ENCODE measurements at places on chromosomes 4 and X. TPM values are rescaled to one million over a fixed set of nuclear protein-coding genes. Genes with fewer than 3 reads are reported as not detected.
A peak's percentile ranks its signal among the peaks of the same experiment; 100 is the strongest.

DNA sequence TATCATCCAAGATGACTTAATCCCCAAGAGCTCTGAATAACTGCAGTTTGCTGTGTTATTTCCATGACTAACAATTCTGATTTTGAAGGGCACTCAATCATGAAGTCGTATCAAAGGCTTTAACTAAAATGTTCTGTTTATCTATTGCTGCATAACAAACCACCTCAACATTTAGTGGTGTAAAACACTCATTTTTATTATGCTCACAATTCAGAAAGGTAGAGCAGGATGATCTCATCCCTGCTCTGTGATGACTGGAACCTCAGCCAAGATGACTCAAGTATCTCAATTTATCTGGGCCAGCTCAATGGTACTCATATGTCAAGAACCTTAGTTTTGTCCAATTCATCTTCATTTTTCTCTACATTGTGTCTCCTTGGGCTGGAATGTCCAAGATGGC lies 451.1 kb downstream of the PPARGC1A start:
- no peak for DNase-seq

NKX3-2 gene
- total RNA-seq, result 0.12 TPM

PAGE2 gene
- total RNA-seq, result not detected

POU3F4 gene
- not detected for total RNA-seq

TREX2 gene
- total RNA-seq, result 1.1 TPM

- DNase-seq, result no peak
Observed at GRCh38 chr4:2417765-2418649, at the start of gene ZFYVE28. Gene ZFYVE28 (minus strand): TSS chr4:2418645. CDS start chr4:2418323, 322 bp downstream.

SSX1 gene
- not detected for total RNA-seq

- DNase-seq, result no peak
Observed at GRCh38 chrX:152638443-152638904, 779 bp downstream of the GABRQ start.

IGFBP7 gene
- 4.3 TPM for total RNA-seq

DNA sequence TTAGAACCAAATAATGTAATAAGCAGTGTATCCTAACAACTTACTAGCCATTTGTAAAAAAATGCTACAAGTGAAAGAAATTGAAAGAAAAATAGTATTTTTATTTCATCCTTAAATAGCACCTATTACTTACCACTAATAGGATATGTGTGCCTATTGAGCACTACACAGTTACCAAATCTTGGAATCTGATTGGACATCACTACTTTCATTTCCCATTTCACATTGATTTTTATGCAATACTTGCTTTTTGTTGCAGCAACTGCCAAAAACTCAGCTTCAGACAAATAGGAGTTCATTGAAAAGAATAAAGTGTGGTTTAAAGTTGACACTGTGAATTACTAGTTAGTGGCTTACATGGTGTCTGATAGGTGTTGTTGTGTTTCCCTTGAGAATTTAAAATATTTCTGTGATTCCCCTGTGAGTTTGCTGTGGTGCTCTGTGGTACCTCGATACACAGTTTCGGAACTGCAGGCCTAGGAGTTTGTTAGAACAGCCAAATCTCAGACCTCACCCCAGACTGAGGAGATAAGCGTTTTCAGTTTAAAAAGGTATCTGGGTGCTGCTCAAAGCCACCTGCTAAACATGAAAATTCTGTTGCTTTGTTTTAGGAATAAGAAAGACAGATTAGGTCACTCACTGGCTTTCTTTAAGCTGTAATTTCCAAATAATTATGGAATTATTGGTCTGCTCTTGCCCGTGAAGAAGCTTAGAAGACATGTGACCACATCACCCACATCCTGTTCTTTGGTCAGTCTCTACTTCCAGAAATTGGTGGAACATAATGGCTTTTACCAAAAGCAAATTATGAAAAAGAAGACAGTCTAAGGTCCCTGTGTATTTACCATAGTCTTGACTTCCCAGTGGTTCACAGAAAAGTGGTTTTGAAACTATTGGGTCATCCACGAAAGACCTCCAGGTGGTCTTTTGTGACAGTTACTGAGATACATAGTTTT lies 97.8 kb downstream of the SYTL5 start:
- DNase-seq, result no peak

- no peak for DNase-seq
Observed at GRCh38 chr4:41428601-41429279, 109.2 kb upstream of the LIMCH1 start.

HOPX gene
- 224 TPM for total RNA-seq

GRCh38 chrX:13816643-13817627 lies at the start of gene GPM6B:
Gene GPM6B (minus strand): TSS chrX:13817093. CDS start chrX:13816904, 189 bp downstream.
- DNase-seq, result no peak

DNA sequence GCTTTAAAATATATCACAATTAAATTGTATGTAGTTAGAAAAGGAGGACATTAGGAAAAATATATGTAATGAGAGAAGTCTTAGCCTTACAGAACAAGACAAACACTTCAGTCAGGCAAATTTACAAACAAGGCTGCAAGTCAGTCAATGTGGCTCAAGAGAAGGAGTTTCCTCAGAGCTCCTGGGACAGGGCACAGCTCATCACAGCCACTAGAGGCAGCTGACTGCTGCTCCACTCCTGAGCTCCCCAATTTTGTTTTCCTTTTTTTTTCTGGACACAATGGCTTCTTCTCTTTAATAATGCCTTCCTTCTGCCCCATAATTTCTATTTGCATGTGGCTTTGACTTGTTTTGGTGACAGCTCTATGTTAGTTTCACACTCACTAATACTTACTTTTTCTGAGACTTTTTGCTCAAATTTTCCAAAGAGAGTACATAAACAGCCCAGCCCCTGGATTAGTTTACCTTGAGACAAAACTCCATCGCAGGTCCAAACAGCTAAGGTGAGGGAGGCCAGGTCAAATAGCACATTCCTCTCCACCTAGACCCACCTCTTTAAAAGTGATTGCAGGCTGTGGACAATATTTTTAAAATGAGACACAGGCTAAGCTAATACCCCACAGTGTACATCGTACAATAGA lies 850.4 kb upstream of the FRG1 start:
- peak; percentile 18 for DNase-seq

GRCh38 chr4:168656055-168656660 lies 159.3 kb downstream of the PALLD start:
- DNase-seq, result no peak

XAGE1B gene
- total RNA-seq, result not detected

DNA sequence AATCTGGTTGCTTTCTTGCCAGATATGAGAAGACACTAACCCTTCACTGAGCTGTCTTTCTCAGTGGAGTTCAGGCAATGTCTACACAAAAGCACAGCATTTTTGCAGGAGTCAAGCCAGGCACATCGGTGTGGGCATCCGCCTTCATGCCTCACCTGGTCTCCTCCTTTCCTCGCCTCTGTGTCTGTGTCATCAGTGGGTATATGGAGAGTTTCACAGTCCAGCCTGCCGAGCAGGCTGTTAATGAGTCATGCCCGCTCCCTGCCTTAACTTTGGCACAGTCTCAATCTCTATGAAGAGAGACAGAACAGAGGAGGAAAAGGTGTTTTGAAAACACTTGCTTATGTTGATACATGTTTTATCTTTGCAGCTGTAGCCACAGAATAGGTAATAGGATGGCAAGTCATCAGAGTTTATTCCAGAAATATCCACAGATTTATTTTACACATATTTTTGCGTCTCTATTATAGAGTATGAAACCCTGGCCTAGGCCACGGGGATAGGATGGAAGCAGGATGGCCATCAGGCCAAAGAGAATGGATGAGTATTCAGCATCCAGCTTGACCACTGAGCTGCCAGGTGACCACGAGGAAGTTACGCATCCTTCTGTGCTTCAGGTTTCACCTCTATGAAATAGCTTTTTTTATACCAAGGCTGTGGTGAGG lies 32.8 kb upstream of the MAML3 start:
- DNase-seq, result no peak

DNA sequence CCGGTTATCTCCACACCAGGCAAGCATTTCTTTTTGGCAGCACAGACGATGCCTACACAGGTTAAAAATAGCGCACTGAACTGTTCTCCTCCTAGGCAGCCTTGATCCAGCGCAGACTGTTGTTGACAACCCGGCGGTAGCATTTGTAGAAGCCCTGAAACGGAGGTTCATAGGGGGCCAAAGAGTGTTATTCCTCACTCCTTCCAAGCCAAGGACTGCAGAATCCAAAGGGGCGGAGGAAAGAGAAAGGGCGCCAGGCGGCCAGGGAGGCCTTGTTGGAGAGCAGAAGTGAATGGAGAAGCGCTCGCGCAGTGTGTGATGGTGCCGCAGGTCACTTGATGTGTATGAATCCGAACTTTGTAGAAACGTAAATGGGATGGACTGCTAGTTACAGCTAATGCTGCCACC lies 82.7 kb downstream of the TENM3 start:
- no peak for DNase-seq

GPR173 gene
- total RNA-seq, result 1.2 TPM

MTNR1A gene
- not detected for total RNA-seq

- DNase-seq, result no peak
Observed at GRCh38 chr4:28557755-28558154, 1697.1 kb downstream of the STIM2 start.

DNA sequence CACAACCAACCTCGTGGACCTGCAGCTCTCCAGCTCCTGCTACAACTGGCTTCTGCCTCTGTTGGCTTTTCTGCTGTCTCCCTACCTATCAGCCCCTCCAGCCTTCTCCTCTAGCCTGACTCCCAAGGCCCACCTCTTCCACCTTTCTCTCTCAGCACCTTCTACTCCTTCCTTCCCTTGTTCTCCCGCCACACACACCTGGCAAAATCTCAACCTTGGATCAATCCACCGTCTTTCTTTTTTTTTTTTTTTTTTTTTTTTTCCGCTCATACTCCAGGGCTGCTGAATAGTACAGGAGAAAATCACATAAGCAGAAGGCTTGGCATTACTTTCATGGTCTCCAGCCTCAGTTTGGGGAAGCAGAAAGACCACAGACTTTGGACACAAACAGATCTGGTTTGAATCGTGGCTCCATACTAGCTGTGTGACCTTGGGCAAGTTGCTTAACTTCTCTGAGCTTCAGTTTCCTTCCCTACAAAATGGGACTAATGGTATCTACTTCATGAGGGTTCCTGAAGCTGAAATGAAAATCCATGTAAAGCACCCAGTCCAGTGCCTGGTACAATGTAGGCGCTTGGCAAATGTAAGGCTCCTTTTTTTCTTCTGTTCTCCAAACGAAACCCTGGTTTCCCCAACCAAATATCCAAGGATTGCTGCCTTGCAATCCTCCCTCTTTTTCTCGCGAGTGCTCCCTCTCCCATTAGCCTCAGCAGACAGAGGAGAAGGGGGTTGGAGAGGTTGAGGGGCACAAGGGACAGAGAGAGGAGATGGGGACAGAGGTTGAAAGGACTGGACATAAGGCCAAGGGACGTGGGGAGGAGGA lies 1.7 kb downstream of the FGD1 start:
- no peak for DNase-seq

GRCh38 chr4:153933915-153934687 lies 145.2 kb upstream of the SFRP2 start:
- no peak for DNase-seq

ZFP42 gene
- total RNA-seq, result not detected

- no peak for DNase-seq
Observed at GRCh38 chr4:64893205-64893604, 484.0 kb upstream of the TECRL start.

DNA sequence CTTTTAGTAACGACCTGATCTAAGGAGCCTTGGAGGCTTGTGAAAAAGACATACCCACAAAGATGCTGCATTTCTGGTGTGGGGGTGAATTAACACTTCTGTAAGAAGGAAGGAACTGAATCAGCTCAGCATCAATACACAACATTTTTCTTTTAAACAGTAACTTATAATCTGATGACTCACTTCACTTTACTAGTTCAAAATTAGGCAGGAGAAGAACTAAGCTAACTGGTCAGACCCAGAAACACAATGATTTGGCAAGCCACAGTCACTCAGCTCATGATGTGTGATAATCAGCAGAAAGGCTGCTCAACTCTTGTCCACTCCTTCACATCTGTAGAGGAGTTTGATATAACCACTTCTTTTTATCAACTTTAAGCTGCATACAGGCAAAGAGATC lies 4.6 kb downstream of the MMAA start:
- no peak for DNase-seq

- peak; percentile 60 for DNase-seq
Observed at GRCh38 chr4:36351082-36351666, 69.8 kb downstream of the DTHD1 start.

GABRQ gene
- total RNA-seq, result 0.06 TPM

DNA sequence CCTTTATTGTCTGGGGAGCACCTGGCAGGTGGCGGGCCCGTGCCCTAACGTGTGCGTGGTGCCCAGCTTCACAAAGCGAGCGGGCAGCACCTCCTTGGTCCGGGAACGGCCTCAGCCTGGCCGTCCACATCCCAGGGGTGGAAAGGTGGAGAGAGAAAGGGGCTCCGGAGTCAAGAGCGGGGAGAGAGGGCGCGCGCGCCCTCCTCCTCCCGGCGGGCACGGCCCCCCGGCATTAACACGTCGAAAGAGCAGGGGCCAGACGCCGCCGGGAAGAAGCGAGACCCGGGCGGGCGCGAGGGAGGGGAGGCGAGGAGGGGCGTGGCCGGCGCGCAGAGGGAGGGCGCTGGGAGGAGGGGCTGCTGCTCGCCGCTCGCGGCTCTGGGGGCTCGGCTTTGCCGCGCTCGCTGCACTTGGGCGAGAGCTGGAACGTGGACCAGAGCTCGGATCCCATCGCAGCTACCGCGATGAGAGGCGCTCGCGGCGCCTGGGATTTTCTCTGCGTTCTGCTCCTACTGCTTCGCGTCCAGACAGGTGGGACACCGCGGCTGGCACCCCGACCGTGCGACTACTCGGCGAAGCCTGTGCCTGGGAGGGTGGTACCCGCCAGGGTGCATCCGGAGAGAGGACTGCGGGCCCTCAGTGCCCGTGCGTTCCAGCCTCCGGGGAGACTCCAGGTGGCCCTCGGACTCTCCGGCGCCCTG lies at the start of gene KIT:
Gene KIT (plus strand): TSS at position 407 of the 701 bp plus-strand sequence. CDS start 58 bp downstream, at position 465.
- DNase-seq, result no peak

SPACA5 gene
- total RNA-seq, result not detected

ARHGAP36 gene
- total RNA-seq, result not detected

TENM3 gene
- total RNA-seq, result 13.8 TPM

DNA sequence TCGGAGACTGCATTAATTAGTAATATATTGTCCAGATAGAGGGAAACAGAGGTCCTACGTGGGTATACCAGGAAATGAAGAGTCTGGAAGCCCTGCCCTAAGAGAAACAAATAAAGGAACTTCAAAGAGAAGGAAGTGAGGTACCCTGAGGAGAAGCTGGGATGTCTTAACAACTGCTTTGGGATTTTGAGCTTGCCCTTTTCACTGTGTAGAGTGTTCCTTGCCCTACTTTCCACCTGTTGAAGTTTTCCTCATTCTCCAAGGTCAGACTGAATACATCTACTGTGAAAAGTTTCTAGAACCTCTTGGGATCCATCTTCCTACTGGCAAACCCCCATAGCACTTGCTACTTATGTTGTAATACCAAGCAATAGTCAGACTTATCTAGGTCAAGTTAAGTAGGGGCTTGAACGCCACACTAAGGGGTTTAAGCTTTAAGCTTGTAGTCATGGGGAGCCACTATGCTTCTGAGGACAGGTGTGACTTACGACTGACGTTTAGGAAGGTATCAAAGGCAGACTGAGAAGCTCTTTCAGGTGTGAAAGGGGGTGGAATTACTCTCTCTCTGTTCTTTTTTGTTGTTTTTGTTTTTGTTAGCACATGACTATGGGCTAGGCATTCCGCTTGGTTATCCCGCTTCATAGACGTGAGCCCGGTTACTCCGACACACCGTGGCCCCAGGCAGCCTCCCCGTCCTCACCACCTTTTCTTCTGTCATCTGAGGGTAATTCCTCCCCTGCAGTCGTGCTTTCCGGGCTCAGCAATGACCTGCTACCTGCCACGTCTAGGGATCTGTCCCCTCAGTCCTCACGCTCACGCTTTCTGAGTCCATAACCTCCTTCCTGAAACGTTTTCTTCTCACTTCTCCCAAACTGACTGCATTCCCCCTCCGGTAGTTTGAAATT lies 959 bp upstream of the REST start:
- DNase-seq, result no peak
